Amygdala (tissue), 56 donors: ENCODE measurements at places on chromosomes 11 and 22.

DNA sequence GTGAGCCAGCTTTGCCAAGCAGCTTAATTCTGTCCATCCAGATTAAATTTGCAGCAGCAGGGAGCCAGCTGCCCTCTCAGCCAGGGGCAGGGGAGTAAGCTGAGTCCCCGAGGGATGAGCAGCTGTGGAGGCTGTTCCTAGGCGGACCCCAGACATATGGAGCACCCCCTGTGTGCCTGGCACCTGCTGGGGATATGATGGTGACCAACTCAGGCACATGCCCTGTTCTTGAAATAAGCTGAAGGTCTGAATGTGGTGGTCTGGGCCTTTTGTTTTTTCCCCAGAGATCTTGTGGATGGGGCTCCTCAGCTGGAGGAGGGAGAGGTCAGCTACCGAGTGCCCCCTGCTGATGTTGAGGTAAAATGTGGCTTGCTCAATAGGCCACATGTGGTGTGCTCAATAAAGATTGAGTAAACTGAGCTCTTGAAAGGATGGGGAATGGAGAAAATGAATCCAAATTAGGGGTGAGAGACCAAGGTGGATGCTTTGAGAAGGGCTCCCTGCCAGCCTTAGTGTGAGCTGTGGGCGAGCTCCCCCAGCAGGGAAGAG is 103.3 kb upstream of the NNMT start:
- no peak for DNase-seq

DNA sequence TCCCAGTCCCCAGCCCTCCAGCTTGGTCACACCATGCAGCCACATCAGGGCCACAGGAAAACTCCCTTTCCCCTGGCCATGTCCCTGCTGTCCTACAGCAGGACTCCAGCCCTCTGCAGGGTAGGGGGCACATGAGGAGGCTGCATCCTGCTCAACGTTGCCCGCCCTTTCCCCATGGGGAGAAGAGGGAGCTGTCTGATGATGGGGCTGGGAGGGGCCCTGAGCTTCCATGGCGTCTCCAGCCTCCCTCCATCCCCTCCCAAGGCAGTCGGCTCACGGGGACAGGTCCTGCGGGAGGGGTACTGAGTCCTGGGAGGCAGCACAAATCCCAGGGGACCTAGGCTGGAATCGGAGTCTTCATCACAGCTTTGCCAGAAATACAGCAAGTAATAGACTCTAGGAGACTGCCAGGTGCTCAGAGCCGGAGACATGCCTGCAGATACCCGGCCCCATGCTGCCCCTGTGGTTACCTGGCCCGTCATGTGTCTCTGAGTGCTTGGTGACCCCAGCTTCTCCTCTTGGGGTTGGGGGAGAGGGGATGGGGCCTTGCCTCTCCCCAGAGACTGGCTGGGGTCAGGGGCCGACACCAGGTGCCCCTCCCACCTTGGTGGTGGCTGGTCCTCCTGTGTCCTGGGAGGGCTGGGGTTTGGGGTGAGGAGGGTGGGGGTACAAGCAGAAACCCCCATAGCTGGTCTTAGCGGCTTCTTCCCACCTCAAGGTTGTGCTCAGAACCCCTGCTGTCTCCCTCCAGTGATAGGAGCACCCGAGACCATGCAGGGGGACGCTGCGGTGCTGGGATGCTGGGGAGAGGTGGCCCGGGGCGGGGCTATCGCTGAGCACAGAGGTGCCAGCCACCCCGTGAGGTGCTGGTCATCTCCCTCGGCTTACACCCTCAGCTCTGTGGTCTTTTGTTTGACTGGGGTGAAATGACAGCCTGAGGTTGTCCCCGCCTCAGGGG is 2.3 kb downstream of the MRGPRE start:
- DNase-seq: no peak

GRCh38 chr22:38755155-38755910 is 465 bp downstream of the SUN2 start:
- DNase-seq: peak; percentile 51

DNA sequence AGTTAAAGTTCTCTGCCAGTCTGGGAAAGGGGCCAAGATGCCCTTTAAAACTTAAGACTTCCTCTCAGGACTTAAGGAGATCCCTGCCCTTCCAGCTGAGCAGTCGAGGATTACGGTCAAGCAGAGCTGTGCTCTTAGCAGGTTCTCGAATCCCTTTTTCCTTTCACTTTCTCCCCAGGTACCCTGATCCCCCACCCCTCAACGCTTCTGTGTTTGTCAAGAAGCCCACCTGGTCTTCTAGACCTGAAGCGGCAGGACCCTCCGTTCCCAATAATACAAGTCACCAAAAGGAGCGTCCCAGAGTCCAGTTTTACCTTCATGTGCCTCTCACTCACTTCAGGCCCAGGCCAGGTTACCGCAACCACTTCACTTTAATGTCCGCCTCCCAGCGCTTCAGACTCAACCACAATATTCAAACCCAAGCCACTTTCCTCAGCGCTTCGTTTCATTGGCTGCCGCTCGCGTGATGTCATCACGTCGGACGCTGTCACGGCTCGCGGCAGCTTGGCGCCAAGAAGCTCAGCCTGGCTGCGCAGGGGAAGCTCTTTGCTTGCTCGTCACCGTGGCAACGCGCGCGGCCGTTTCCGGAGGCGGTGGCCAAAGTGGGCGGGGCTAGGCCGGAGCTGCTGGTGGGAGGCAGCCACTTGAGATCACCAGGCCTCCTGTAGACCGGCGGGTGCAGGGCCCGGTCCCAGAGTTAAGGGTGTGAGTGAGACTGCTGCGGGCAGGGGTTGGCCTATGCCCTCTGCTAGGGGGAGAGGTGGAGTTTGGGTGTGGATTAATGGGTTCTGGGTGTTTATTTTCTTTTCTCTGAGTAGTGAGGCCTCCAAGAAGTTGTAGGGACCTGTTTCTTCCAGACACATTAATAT is at the start of the genes KIF18A and METTL15:
KIF18A (minus strand) TSS at position 407 of the 869 bp plus-strand sequence. CDS start 10,209 bp downstream, outside the sequence.
METTL15 (plus strand) TSS at position 639 of the 869 bp plus-strand sequence. CDS start 4,947 bp downstream, outside the sequence.
- DNase-seq: peak; percentile 95

GRCh38 chr11:114713756-114714155 is 35.4 kb downstream of the NXPE2 start:
- no peak for DNase-seq

DNA sequence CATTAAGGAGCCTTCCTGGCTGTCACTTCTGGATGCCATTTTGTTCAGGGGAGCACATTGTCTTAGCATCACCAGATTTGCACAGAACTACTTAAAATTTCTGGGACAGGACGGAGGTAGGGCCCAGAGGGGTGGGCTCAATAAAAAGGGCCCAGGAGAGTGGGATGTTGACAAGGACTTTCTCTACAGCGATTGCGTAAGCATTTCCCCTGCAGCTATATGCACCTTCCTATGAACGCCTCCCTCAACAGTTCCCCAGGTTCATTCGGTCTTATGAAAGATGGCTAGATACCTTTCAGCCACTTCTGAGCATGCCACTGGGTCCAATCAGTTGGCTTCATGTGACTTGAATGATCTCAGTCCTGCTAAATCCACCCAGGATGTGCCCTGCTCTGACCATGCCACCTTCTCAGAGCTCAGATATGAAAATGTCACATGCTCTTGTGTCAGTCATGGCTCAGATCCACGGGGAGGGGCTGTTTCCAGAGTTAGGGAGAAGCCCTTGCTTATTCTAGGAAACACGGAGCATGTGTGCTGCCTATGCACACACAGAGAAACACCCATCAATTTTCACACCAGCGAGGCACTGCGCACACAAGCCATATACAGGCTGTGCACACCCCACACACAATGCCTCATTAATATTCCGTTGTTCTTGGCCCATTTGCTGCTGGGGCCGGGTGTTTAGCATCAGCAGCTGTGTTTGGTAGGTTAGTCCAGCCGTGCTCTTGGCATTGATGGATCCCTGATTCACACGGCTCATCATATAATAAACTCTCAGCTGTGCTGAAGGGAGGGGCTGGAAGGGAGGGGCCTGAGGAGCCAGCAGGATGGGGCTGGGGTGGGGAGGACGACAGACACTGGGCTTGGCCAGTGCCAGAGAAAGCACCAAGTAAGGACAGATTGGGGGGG is 52.5 kb upstream of the NNMT start:
- DNase-seq: no peak

DNA sequence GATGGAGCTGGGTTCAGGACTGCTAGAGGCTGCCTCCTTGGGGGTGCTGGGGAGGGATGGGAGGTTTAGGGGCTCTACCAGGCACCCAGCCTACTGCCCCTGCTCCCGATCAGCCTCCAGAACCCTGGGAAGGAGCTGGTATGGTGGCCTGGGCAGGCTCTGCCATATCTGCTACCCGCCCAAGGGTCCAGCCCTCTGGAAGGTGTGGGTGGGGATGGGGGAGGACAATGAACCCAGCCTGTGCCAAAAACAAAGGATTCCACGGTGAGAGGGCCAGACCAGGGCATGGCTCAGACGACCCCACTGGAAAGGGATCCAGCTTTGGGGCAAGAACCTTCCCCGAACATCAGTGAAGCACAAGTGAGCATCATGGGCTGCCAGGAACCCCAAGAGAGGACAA is 3.0 kb downstream of the CASTOR1 start:
- no peak for DNase-seq
